ENCODE measurements at places on chromosomes 7 and 10.

GRCh38 chr7:70114806-70115205 lies 516.5 kb downstream of the AUTS2 start:
- no peak for DNase-seq

DNA sequence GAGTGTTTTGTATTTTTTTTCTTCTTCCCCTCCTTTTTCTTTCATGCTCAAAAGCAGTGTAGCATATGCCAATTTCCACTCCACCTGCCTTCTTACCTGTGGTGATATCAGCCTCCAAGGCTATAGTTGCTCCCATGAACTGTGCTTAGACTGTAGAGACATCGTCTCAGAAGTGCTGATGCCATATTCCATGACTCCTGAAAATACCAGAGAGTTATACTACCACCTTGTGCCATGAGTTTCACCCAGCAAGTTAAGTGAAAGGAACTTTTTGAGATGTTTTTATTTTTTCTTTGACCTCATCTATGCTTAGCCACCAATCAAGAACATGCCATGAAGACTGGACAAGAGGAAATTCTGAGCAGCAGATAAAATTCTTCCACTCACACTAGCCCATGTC lies 142.8 kb upstream of the SEMA3E start:
- no peak for DNase-seq

DNA sequence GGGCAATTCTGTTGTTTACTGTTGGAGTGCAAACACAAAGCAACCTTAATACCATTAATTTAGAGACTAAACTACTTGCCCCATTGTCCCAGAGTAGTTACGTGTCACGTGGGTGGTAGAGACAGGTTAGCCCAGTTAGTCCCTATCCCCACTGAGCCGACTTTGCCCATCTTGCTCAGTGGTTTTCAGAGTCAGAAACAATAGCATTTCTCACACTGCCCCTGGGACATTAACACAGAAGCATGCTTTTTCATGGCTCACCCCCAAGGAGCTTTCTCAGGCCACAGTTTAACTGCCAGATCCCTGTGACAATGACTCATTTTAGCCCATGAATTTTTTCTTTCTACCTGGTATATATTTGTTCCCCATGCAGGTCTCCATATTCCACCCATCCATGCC lies 271.0 kb downstream of the POU6F2 start:
- peak; percentile 71 for DNase-seq

DNA sequence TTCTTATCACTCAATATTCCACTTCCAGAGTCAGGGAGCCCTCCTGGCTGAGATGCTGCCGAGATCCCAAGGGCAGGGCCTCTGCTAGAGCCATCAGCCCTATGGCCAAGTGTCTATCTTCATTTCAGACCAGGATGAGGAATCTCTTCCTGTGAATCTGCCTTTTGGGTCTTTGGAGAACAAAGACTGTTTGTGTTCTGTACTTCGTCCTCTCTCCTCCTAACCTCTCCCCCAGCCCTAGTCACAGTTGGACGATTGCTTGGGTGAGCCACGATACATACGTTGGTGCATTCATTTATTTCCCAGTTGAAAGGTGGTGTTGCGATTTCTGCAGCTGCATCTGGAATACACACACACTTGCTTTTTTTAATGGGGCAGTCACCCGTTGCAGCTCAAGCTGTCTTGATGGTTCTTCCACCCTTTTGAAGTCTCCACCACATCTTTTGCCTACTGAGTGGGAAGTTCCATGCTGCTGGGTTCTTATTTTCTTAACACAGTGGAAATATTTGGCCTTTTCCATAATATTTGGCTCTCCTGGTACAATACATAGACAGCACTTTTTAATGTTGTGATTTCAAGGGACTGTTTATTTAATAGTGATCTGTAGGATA lies 26.7 kb downstream of the SH3PXD2A start:
- no peak for DNase-seq

- peak; percentile 27 for DNase-seq
Measured at GRCh38 chr10:74991435-74991834, 120.0 kb upstream of the SAMD8 start.

- DNase-seq = no peak
Measured at GRCh38 chr10:70496341-70497119, 18.0 kb downstream of the PALD1 start.

- no peak for DNase-seq
Measured at GRCh38 chr7:39269034-39269433, 291.3 kb downstream of the POU6F2 start.

- DNase-seq = no peak
Measured at GRCh38 chr10:21171936-21172541, 274.9 kb upstream of the NEBL start.

DNA sequence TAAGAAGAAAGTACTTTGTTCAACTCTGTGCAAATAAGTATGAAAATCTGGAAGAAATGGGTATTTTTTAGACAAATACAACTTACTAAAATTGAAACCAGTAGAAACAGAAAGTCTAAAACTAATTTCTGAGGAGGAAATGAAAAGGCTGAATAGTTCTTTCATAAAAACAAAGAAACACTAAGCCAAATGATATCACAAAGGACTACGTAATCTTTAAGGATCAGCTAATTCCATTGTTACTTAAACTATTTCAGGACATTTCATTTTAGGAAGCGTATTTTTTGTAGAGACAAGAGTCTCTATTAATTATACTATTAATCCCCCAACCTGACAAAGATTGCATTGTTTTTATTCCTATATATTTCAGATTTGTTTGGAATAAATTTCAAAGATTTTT lies 11.2 kb upstream of the CCSER2 start:
- DNase-seq = no peak

GRCh38 chr10:73083221-73083620 lies 13.4 kb downstream of the P4HA1 start:
- peak; percentile 38 for DNase-seq

- no peak for DNase-seq
Measured at GRCh38 chr7:139431010-139431409, 52.5 kb downstream of the KLRG2 start.

DNA sequence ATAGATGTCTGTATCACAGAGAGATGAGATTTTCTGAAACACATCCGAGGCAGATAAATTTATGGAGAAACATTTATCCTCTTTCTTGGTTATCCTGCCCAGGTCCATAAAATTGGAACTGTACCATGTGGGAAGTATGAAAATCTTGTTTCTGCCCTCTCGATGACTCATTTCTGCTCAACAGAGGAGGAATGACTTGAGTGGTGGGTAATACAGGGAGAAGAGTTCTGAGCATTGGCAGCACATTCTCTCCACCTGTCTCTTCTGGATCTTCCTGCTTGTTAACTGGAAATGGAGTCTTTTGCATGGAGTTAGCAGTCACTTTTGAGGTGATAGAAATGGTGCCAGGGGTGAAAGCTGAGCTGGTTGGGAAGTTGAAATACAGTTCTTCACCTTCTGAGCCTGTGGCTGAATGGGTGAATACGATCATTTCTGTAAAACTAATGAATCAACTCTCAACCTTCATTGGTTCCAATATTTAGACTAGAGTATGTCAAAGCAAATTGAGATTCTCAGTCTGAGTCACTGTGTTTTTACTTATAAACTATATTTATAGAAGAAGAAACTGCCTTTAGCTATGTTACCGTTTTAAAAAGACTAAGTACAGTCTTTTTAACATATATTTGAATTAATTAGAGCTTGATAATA lies 945.5 kb downstream of the SORCS3 start:
- peak; percentile 12 for DNase-seq

- DNase-seq = peak; percentile 35
Measured at GRCh38 chr7:80182630-80183276, 48.1 kb downstream of the GNAI1 start.

DNA sequence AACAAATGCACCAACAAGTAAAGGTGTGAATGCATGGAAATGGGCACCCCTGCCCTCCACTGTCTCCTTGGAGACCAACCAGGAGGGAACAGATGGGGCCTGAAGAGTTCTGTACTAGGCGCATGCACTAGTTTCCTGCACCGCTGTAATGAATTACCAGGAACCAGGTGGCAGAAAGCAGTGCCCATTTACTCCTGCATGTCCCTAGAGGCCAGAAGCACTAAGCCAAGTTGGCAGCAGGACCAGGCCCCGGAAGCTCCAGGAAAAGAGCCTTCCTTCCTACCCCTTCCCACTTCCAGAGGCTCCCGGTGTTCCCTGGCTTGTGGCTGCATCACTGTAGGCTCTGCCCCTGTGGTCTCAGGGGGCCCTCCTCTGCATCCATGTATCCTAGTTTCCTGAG lies 237.5 kb upstream of the PPP2R2D start:
- no peak for DNase-seq

DNA sequence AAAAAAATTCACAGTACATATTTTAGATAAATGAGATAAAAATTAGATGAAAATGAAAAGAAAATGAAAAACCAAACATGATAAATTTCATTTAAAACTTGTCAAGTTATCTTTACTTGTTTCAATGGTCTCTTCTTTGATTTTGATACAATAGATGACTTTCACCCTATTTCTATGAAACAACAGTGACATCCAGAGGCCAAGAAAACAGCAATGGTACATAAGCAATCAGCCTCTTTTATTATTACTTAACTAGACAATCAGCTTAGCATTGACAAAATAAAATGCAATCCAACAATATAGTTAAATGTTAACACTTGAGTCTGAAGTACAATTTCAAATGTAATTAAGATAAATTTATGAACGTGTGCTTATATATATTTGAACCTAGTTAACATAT lies 74.8 kb upstream of the GPR37 start:
- no peak for DNase-seq

- DNase-seq = no peak
Measured at GRCh38 chr7:134024739-134025138, 102.4 kb upstream of the LRGUK start.

DNA sequence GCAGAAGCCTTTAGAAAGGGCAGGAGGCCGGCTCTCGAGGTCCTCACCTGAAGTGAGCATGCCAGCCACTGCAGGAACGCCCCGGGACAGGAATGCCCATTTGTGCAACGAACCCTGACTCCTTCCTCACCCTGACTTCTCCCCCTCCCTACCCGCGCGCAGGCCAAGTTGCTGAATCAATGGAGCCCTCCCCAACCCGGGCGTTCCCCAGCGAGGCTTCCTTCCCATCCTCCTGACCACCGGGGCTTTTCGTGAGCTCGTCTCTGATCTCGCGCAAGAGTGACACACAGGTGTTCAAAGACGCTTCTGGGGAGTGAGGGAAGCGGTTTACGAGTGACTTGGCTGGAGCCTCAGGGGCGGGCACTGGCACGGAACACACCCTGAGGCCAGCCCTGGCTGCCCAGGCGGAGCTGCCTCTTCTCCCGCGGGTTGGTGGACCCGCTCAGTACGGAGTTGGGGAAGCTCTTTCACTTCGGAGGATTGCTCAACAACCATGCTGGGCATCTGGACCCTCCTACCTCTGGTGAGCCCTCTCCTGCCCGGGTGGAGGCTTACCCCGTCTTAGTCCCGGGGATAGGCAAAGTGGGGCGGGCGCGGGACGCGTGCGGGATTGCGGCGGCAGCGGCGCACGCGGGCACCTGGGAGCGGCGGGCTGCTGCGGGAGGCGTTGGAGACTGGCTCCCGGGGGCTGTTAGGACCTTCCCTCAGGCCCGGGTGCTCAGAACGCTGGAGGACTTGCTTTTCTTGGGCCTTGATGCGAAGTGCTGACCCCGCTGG lies at the start of gene FAS:
Gene FAS (plus strand): TSS at position 415 of the 777 bp plus-strand sequence. CDS start 79 bp downstream, at position 494.
- DNase-seq = peak; percentile 54

GRCh38 chr10:79090134-79090803 lies 21.5 kb downstream of the ZMIZ1 start:
- DNase-seq = peak; percentile 42

DNA sequence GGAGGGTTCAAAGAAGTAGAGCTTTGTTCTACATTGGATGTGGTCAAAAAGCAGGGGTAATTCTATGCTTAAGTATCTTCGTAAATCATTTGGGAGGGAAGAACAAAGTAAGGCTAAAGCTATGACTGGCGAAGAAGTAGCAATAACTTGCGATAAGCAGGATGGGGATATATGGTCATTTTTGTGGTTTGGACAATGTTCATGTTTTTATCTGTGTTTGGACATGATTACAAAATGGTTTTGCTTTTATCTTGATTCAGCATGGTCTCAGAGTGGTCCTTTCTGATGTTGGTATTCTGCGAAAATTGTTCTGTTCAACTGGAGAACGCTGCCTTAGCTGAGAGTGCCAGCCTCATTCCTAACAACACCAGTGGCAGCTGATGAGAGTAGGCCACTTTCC lies 208.8 kb downstream of the SEMA3A start:
- DNase-seq = no peak

DNA sequence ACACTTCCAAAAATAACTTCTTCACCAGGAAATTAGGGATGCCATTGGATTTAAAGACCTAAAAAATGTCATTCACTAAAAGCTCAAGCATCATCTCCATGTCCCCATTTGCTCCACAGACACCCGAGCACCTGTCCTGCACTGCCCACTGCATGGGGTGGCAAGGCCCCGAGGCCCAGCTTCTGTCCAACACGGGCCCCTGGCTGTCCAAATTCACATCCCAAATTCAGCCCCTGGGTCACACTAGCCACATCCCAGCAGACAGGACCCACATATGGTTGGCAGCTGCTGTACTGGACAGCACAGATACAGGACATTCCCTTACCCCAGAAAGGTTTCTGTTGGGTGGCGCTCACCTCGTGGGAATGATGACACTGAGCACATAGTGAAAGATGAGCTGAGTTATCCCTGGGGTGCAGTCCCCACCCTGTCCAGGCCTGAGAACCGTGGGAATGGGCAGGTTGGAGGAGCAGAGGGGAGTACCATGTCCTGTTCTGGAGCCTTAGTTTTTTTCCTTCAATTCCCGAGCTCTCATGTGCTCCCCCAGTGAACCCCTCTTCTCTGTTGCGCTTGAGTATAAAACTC lies 55.3 kb downstream of the CSGALNACT2 start:
- DNase-seq = no peak

DNA sequence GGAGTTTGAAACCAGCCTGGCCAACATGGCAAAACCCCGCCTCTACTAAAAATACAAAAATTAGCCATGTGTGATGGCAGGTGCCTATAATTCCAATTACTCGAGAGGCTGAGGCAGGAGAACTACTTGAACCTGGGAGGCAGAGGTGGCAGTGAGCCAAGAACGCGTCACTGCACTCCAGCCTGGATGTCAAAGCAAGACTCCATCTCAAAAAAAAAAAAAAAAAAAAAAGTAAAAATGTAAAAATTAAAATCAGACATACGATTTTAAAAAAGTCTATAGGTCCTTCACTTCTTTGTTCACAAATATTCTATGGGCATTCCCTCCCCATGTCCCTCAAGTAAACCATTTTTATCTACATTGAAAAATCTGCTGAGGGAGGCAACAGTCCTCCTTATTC lies 34.9 kb upstream of the TLL2 start:
- no peak for DNase-seq

GRCh38 chr7:96312502-96312901 lies 9.4 kb downstream of the SLC25A13 start:
- no peak for DNase-seq

DNA sequence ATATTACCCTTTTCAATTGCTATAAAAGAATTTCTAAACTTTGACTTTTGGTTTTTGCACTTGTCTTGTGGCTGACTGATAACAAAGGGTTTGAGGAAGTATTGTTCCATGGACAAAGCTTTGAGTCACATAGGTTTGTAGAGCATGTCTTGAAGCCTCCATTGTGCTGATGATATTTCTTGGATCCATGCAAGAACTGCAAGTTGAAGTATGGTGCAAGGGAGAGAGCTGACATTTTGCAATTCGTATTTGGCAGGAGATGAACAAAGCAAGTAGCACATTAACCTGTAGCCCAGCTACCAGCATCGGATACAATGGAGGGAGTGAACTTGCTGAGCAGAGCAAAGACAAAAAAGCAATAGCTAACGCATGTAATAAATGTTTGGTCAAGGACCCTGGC lies 23.4 kb downstream of the MGAM2 start:
- DNase-seq = no peak

- DNase-seq = no peak
Measured at GRCh38 chr7:55156919-55157763, 138.3 kb downstream of the EGFR start.
